AG09319 (cell line): ENCODE measurements at places on chromosomes 3 and 15.
A peak's percentile ranks its signal among the peaks of the same experiment; 100 is the strongest.

DNA sequence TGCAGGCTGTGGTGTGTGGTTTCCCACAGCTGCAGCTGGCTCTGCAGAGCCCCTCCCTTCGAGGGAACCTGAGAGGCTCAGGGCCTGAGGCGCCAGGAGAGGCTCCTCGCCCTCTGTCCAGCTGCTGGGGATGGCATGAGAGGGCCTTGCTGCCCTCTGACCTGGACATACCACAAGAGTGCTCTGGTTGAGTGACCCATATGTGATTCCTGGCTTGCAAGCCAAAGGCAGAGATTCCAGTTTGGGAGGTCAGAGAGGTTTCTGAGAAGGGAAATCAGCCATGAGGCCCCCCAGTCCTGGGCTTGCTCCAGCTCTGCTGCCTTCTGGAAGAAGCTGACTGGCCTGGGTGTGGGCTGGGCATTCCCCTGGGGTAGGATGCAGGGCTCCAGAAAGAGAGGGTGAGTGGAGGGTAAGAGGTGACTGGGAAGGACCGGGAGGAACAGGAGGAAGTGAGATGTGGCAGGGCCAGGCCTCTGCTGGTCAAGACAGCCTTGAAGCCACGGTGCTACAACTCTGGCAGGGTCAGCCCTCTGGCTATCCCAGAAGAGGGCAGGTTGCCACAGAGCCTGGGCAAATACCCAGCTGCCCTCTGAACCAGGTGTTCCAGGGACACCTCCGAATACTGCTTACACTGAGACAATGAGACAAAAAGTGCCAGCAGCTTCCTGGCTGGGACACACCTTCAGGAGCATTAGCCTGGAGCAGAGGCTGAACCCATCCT lies 16.0 kb upstream of the SRP14 start:
- peak; percentile 51 for DNase-seq

GRCh38 chr15:36221992-36222391 lies 357.4 kb upstream of the CDIN1 start:
- DNase-seq: no peak

DNA sequence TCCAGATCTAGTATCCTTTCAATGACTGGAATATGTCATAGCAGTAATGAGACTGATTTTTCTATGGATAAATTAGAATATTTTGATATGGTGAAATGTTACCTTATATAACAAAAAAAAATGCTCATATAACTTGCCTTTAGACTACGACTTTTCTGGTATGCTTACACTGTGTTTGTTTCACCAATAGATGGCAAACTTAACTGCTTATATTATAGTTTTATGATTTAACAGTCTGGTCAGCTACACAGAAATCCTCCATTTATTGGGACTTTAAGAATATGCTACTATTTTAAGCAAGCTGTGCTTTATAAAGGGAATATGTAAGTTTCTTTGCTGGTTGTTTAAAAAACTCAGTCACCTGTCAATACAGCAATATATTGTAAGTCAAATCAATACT lies 205.6 kb downstream of the VGLL3 start:
- DNase-seq: no peak

- DNase-seq: no peak
Observed at GRCh38 chr15:92886815-92887214, 13.3 kb upstream of the CHD2 start.

DNA sequence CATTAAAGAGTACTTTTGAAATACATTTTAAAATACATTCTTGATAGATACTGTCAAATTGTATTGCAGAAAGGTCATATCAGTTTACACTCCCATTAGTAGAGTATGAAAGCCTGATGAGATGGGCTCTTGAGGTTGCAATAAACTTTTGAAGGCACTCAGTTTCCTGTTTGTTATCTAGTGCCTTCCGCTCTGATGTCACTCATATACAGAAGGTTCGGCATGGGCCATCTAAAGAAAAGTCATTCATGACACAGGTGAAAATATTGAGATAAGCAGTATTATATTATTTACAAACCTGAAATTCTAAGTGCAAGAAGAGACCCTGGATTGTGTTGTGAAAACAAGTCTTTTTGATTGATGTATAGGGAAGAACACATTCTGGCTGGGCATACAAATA lies 36.5 kb upstream of the DENND4A start:
- DNase-seq: no peak

- no peak for DNase-seq
Observed at GRCh38 chr3:95798628-95799027, 1015.8 kb upstream of the EPHA6 start.

DNA sequence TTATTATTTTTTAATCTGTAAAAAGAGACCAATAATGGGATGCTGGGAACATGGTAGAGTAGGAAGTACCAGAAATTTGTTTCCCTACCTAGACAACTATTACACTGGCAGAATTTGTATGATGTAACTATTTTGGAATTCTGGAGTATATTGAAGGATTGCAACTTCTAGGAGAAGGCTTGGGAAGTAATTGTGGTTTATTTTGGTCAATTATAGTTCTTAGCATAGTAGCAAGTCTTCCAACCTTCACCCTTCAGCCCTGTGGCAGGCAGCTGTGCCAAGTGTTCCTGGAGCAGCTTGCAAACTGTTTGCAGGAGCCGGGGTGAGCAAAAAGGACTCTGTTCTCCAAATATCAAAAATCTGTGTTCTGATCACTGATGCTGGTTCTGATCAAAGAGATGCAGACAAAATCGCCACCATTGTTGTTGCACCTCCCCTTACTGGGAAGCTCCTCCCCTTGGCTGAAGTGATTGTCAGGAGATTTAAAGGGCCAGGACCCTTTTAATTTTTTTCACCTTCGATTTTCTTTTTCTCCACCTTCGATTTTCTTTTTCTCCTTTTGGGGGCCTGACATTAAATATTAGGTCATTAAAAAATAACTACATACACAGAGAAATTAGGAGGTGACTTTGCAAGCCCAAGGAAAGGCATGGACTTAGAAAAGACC lies 363.3 kb downstream of the SLC9A9 start:
- no peak for DNase-seq

- DNase-seq: no peak
Observed at GRCh38 chr15:98703126-98703685, 54.9 kb downstream of the IGF1R start.

DNA sequence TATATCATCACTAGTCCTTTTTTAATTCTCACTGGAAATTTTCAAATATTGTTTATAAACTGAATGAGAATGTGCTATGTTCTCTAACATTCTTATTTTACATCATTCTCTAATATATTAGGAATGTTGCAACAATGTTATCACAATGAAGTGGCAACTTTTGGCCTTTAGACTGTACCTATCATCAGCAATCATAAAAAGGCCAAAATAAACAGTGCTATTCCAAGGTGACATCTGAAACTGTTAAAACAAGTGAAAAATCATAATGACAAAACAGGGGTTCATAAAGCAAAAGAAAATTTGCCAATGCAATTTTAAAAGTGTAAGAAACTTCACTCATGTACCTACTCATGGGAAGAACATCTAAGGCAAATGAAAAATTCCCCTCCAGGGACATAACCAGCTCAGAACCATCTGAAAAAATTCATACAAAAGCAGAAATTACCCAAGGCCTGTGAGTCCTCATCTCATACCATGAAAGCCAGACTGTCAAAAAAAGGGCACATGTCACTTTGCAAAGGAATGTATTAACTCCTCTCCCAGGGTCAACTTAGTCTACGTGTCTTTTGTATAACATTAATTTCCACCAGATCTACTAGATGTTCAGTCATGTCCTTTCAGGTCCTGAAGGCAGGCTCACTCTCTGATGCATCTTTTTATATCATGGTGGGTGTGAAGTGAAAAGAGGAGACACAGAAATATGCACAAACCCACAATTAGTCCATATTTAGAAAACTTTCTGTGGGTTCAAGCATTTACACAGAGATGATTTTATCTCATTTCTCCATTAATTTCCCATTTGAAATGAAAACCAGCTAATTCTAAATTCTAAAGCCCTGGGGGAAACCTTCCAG lies 211.9 kb downstream of the CBLB start:
- DNase-seq: no peak

DNA sequence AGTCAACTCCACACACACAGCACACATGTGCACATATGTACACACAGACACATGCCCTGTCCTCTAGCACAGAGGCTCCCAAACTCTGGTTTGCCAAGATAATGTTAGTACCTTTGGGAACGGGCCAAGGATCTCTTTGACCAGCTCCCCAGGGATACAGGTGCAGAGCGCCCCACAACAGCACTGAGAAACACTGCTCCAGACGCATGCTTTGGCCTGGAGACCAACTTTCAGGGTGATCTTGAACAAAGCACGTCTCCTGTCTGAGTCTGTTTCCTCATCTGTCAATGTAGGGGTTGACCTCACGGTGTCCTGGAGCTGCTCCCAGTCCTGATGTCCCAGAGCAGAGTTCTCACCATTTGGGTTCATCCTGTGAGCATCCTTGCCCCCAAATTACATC lies 15.9 kb upstream of the SKOR1 start:
- no peak for DNase-seq

DNA sequence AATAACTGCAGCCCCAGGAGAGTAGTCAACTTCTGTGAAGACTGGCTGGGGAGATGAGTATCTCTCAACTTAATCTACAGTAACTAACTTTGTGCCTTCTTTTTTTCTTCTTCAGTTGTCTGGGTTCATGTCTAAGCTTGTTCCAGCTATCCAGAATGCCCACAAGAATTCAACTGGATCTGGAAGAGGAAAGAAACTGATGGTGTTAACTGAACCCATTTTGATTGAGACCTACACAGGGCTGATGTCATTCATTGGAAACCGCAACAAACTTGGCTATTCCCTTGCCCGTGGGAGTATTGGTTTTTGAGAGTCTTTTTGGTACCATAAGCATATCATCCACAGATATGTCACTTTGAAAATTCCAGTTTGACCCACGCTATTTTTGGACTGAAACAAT lies 148.7 kb downstream of the TPRG1 start:
- DNase-seq: no peak

DNA sequence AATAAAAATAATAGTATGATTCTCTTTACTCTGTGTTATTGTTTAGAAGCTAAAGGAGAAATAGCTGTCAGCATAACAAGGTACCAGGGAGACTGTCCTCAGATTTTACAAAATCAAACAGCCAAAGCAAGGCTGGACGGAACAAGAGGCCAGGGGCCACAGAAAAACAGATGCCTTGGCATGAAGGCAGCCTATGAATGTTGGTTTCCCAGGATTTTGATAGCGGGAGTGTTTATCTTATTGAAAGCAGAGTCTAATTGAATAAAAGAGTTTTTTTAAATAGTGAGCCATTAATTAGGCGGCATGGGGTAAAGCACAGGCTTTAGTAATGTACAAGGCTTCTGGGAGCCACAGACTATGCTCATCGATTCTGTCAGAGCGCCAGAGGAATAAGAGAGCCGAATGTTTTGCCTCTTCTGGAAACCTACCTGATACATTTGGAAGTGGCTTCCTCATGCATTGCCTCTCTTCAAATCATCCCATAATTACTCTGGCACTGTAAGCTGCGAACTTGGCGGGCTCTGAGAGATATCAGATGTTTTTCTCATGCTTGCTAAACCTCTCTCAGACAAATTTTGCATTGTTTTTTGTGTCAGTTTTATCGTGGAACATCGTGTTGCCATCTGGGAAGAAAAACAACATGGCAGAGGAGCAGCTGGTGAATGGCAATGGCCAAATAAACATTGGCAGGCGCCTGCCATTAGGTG lies 30.4 kb upstream of the TMCO5A start:
- DNase-seq: no peak

- DNase-seq: no peak
Observed at GRCh38 chr15:60935130-60935529, 294.0 kb downstream of the RORA start.

DNA sequence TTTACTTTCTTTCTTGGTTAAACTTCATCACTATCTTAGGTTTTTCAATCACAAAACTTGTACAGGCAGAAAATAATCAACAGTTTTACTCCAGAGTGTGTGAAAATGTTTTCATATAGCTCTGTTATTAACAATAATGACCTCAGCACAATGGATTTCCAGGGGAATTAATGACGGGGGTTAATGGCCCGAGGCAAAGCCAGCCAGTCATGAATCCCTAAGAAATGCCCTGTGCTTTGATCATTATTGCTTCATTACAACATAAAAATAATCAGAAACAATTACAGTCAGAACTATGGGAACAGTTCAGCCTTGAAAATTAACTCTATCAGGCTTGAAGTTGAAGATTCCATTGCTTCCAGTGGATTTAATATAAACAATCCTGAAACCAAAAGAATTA lies 875.4 kb downstream of the ROBO2 start:
- DNase-seq: no peak

GRCh38 chr3:4985330-4986174 lies 6.3 kb downstream of the BHLHE40 start:
- no peak for DNase-seq

- no peak for DNase-seq
Observed at GRCh38 chr15:64249406-64249805, 86.6 kb upstream of the PPIB start.

- no peak for DNase-seq
Observed at GRCh38 chr3:38371541-38372213, 25.1 kb downstream of the XYLB start.

- no peak for DNase-seq
Observed at GRCh38 chr15:27983496-27983895, 115.6 kb downstream of the OCA2 start.

GRCh38 chr3:169041677-169042171 lies 621.8 kb downstream of the MECOM start:
- peak; percentile 28 for DNase-seq

DNA sequence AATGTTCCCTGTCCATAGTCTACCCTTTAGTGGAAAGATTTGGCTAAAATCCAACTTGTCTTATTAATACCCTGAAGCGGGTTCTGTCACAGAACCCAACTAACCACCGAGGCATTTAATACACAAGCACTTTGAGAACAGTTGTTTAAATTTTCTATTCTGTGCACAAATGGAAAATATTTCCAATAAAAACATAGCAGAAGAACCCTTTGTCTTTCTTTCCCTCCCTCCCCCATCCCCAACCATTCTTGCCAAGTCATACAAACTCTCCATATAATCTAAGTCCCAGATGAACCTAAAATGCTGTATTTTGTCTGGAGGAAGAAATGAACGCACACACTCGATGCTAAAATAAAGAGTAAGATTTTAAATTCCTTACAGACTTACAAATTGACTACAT lies 126.9 kb upstream of the STRIT1 start:
- DNase-seq: no peak

DNA sequence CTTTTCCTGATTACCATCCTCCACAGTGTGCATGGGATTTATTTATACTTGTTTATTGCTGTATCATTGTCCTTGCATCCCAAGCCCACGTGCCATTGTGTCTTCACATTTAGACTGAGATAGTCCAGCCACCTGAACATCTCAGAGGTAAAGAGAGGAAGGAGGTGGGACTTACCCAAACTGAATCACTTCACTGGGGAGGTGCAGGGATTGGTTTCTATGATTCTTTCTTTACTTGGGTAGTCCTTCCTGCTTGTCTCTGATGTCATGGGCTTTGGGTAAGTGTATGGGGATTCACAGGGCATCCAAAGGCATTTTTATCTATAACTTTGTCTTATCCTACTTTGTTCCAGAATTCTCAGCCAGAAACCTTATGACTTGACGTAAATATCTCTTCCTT lies 141.5 kb upstream of the UMPS start:
- no peak for DNase-seq

- no peak for DNase-seq
Observed at GRCh38 chr15:77025083-77025901, 30.4 kb downstream of the PSTPIP1 start.
